BE2C (cell line): ENCODE measurements at places on chromosomes 3 and 15.

DNA sequence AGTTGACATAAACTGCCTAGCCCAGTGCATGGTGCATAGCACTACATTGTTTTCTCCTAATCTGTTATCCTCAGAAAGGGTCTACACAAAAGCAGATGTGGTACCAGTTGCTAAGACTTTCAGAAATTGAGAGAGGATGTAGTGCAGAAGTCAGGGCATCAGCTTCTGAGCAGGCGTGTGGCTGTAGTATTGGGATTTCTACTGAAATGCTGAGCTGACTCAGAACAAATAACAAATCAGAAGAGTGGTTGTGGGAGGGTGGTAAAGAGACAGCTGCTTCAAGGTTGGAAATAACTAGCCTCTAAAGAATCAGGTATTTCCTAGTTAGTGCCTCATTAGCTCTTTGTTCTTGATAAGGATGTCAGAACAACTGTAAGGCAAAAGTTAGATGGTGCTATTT is 161.3 kb downstream of the AKAP13 start:
- no peak for DNase-seq

DNA sequence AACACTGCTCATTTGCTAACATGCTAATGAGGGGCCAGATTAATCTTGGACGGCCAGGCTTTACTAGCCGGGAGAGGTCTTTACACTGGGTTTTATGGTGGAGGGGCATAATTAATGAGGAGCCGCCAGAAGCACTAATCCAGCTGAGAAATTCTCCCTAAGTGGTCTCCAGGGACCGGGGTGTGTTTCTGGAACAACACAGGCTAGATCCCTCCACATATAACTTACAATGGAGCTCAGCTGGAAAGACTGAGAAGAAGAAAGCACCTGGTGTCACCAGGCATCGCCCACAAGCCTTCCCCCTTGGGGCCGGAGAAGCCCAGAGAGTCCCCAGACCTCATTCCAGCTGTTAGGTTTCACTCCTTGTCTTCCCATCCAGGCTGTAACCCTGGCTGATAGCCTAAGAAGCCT is 127.5 kb downstream of the MEGF11 start:
- DNase-seq = peak; percentile 33

DNA sequence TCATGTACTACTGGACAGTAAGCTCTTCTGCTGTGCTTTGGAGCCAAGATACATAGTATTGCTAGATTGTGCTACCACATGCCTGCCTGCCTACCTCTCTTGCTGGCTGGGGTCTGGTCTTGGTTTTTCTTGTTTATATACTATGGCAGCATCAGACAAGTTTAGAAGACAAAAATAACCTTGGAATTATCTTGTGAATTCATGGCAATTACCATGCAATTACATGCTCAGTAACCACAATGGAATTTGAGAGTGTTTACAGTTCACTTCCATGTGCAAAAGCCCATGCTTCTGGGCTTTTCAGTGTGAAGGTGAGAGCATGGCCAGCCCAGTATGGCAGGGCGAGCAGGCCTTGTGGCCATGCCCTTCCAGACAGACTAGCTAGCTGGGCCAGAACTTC is 48.0 kb upstream of the C15orf61 start:
- no peak for DNase-seq

GRCh38 chr3:188261011-188261410 is 107.1 kb downstream of the LPP start:
- DNase-seq = no peak

GRCh38 chr15:57159767-57160166 is 216.5 kb upstream of the CGNL1 start:
- DNase-seq = no peak
